ENCODE measurements at places on chromosomes 11 and 22.

DNA sequence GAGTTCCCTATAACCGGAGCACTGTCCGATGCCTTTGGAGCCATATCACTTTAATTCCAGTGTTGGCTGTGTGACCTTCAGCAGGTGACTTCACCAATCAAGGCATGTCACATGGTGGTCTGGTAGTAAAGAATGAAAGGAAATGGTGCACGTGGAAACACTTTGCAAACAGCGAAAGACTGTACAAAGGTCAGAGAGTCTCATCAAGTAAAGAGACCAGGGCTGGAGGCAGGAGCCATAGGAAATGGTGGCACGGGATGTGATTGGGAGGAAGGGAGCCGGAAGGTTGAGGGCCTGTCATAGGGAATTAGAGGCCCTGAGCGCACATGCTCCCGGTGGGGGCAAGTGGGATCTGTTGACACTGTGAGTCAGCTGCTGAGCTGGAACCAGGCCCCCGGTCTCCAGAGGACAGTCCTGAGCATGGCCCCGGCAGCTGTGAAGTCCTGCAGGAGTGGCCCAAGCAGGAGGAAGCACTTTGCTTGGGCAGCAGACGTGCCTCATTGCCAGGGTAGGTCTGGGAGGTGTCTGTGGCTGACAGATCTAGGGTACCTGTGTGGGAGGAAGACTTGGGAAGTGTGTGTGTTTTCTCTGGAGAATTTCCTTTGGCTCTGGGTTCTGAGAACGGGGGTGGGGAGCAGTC lies 2.0 kb downstream of the DAGLA start:
- DNase-seq = no peak

- DNase-seq = peak; percentile 42
Measured at GRCh38 chr11:9265211-9266131, at the start of gene DENND5A. Gene DENND5A, minus strand, starts transcription at chr11:9265350. Its CDS starts 281 bp downstream, at chr11:9265069.

DNA sequence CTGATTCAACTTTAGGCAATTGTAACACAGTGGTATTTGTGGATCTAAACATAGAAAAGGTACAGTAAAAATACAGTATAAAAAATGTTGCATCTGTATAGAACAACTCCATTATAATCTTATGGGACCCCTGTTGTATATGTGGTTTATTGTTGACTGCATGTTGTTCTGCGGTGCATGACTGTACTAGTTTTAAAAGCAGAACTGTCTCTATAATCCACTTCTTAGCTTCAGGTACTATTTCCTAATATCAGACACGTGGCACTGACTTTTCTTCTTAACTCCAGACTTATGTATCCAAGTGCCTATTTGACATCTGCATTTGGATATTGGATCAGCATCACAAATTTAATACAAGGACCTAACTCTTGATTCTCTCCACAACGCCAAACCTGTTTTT lies 41.1 kb downstream of the PACS1 start:
- no peak for DNase-seq

DNA sequence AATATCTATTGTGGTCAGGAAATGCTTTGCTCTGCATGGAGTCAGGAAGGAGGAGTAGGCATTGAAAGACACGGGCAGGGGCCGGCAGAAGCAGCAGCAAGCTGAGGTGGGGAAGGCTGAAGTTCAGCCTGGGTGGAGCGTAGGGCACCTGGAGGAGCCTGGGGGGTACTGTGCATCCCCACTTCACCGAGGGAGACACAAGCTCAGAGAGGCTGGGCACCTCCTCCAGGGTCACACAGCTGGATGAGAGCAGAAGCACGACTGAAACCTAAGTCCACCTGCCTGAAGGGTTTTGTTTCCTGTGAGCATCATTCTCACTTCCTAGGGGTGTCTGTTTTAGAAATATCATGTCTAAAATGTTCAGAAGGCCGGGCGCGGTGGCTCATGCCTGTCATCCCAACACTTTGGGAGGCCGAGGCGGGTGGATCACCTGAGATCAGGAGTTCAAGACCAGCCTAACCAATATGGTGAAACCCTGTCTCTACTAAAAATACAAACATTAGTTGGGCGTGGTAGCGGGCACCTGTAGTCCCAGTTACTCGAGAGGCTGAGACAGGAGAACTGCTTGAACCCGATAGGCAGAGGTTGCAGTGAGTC lies 138.3 kb downstream of the MPPED1 start:
- DNase-seq = no peak

- no peak for DNase-seq
Measured at GRCh38 chr11:117143390-117143789, 697 bp upstream of the PAFAH1B2 start.

- no peak for DNase-seq
Measured at GRCh38 chr11:128179512-128179911, 407.8 kb downstream of the ETS1 start.

- no peak for DNase-seq
Measured at GRCh38 chr22:27896245-27896644, 22.8 kb downstream of the PITPNB start.

DNA sequence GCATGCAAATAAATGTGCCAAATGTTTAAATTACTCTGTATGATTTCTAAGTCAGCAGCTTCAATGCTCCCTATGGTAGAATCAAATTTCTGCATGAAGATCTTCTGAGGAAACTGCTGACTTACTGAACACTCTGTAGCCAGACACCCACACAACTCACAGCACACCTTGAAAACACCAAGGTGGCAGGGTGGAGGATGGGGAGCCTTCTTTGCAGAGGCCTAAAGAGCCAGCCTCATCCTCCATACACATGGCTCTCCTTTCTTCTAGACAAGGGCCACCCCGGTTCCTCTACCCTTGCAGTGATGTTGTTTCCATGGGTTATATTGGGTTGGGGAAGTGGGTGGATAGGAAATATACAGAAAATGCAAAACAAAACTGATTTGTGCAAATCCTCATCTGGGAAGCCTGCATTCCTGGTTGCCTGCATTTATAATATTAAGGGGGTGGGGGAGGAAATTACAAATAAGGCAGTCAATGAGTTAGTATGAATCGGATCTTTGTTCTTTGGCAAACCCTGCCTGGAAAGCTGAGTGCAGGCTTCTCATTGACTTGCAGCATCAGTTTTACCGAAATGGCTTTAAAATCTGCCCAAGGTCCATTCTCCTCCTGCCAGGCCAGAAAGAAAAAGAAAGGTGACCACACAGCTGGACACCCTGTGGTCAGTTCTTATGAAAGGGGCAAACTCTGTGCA lies 15.8 kb upstream of the ETS1 start:
- no peak for DNase-seq

DNA sequence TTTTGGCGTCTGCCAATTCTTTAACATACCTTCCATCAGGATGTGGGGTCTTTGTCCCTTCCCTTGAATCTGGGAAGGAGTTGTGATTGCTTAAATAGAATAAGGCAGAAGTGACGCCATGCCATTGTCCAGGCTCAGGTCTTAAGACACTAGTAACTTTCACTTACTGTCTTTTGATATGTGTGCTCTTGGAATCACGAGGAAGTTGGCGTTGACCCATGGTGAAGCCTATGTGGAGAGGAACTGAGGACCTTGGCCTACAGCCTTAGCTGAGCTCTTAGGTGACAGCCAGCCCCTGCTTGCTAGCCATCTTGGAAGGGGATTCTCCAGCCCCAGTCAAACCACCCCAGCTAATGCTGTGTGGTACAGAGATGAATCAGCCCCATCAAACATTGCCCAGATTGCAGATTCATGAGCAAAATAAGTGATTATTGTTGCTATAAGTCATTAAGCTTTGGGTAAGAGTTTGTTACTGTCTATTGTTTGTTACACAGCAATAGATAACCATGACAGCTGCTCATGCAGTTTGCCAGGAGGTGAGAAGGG lies 17.6 kb upstream of the CLPB start:
- no peak for DNase-seq

- DNase-seq = no peak
Measured at GRCh38 chr11:71572811-71573210, 7.4 kb downstream of the KRTAP5-10 start.

DNA sequence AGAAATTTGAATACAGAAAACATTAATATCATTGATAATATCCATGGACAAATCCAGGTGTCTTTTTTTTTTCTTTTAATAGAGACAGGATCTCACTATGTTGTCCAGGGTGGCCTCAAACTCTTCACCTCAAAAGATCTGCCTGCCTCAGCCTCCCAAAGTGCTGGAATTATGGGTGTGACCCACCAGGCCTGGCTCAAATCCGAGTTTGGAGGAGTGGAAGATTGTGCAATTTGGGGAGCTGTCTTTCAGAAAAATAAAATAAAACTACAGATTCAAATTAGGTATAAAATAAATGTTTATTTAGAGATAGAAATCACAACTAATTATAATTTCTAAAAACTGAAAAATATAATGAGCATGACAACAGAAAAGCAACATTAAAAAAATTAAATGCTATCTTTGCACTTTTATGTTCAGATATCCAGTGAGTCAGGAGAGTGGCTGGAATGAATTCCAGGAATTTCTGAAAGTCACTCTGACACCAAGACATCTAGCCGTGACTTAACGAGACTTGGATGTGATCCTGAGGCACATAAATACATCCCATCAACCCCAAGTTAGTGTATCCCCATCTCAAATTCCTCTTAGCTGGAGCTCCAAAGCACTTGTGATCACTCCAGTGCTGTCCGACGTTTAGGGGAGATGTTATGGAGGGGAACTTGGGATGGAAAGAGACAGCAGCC lies 128.6 kb upstream of the THY1 start:
- no peak for DNase-seq

DNA sequence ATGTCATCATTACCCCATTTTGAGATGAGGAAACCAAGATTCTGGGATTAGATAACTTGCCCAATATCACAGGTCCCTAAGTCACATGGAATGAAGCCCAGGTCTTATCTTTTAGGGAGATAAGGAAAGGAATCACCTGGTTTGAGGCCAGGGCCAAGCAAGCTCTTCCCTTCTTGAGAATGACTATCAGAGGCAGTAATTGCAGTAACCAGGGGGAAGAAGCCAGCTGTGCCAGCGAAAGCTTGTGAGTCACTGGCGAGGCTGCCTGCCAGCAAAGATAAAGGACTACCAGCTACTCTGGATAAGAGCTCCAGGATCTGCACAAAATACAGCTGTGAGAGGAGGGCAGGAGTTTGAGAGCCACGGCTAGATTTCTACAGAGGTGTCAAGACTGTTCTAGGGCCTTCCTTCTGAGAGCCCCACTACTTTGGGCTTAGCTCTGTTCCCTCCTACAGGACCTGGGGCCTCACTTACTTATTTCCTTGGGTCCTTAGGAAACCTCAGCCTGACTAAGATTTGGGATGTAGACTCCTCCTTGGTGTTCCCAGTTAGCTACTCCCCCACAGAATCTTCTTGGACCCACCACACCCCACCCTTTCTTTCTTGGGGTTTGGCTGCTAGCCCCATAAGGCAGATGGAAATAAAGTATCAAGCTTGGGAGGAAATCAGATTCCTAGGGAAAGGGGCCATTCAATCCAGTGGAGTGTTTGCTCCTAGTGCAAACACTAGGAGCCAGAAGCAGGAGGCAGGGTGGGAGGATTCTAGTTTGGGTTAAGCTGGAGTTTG lies 9.7 kb upstream of the CCKBR start:
- no peak for DNase-seq

GRCh38 chr22:43884600-43885318 lies 7.1 kb downstream of the PNPLA5 start:
- DNase-seq = peak; percentile 32

DNA sequence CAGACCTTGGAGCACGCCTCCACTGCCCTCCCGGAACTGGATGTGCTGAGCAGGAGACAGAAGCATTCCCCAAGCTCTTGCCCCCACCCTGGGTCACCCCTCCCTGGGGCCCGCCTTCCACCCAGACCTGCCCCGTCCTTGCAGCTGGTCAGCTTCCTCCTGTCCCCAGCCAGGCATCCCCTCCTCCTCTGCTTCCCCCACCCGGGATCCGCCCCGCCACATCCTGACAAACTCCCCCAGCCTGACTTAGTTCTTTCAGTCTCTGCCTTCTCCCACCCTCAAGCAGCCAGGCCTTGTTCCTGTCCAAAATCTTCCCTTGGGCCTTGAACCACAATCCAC lies 1.1 kb upstream of the PLXNB2 start:
- no peak for DNase-seq

DNA sequence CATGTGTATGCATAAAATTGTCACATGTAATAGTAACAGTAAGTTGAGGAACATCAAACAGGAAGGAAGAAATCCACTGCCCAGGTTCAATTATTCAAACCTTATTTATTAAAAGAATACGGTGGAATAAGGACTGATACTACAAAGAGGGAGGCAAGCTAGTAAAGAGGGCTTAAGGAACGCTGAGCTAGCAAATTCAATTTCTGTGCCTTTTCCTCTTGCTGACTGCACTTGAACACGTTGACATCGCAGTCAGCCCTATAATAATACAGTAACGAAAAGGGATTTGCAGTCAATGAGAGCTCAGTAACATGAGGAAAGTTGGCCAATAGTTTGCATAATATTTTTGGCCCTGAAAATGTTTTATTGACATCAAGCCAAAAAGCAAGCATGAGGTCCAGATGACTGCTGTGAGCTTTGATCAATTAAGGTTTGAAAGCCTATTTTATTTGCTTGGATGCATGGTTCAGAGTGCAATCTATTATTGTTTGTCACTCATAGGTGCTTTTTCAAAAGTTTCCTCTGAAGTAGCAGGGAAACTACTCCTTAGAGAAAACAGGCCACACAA lies 861.8 kb downstream of the LRRC4C start:
- DNase-seq = no peak

- no peak for DNase-seq
Measured at GRCh38 chr11:10407055-10407454, 48.0 kb upstream of the AMPD3 start.

- no peak for DNase-seq
Measured at GRCh38 chr22:43330178-43331068, 12.7 kb downstream of the SCUBE1 start.

DNA sequence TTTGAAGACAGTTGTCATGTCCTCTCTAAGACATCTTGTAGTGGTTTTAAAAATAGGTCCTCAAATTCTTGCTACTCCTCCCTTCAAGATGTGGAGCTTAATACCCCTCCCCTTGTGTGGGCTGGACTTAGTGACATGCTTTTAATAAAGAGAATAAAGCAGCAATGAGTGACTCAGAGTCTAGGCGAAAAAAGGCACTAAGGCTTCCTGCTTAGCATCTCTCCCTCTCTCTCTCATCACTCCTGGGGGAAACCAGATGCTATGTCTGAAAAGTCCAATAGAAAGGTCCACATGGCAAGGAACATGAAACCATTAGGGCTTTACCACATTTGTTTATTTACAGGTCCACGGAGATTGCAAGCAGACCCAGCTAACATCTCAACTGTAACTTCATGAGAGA lies 11.7 kb downstream of the SERGEF start:
- no peak for DNase-seq

DNA sequence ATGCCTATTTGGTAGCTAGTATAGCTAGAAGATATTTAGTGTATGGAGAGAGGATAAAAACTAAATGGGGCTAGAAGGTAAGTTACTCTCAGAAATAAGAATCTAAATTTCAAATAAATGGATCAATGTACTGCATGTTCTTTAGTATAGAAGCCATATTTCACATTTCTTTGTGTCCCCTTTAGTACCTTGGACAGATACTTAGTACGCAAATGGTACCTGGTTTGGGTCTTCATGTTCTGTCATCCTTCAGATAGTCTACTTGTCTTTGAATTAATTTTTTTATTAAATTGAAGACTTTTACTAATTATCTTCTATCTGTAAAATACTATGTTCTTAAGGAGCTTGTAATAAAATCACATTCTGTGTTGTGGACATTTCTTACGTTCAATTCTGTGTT lies 26.3 kb upstream of the RBMXL2 start:
- no peak for DNase-seq

GRCh38 chr11:126853732-126854131 lies 146.8 kb downstream of the KIRREL3 start:
- no peak for DNase-seq

GRCh38 chr11:129280027-129280811 lies 88.1 kb upstream of the ARHGAP32 start:
- no peak for DNase-seq

Measured in stimulated activated CD4-positive, alpha-beta T cell treated with anti-CD3 and anti-CD28 coated beads, TNF-alpha, amount 100 ng/mL, for 1 hour (primary cell).